Activated T-helper 2 cell treated with anti-CD3 and anti-CD28 coated beads, Interferon-gamma antibody, Interleukin-2, Interleukin-4, amounts not matched to agents 10 μg/mL and 5 μg/mL and 100 μg/mL, durations not matched to agents 14 hours and 24 hours and 36 hours (primary cell): ENCODE measurements at places on chromosomes 11 and 22.
A peak's percentile ranks its signal among the peaks of the same experiment; 100 is the strongest.

DNA sequence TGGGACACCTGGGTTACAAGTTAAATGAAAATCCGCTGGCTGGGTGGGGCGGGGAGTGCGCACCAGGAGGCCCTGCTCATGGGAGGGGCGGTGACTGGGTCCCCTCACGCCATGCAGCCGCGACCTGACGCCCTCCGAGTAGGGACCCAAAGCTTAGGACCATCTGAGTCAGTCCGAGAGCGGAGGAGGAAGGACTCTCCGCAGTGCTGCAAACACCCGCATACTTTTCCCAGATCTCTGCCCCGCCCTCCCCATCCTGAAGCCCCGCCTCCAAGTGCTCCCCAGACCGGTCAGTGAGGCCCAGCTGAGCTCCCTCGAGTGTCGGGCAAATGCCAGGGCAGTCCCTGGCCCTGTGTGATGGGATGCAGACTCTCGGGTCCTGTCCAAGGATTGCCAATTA, 6.6 kb upstream of the FLI1 start:
- no peak for DNase-seq

- no peak for DNase-seq
Observed at GRCh38 chr22:48483764-48484528, 1343.7 kb downstream of the BRD1 start.

DNA sequence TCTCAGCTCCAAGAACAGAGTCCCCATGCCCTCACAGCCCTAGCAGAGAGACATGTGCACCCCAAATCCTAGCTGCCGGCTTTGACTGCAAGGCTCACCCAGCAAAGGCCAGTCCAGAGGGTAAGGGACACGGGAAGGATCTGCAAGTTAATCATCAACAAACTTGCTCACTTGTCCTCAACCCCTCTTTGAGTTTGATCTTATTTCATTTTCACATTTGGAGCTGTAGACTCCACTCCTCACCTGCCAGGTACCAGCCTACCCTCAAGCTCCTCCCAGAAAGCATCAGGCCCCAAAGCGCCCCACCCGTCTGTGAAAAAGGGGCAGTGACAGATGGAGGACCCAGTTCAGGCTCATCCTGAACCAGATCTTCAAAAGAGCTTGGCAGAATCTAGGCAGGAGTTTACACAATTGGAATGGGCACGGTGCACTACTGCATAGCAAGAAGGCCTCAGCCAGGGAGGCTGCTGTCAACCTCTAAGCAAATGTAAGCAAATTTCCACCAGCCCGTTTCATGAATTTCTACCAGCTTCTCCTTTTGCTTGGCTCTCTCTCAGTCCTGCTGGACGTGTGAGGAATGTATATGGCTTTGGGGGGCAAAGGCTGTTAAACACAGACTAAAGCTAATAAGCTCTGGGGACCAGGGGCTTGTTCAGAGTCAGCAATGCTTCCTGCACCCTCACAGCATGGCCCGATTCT, 5.5 kb downstream of the EHD1 start:
- no peak for DNase-seq

- no peak for DNase-seq
Observed at GRCh38 chr11:120424970-120425332, 86.6 kb upstream of the GRIK4 start.

- DNase-seq: no peak
Observed at GRCh38 chr11:46499821-46500220, 94.0 kb downstream of the AMBRA1 start.

- no peak for DNase-seq
Observed at GRCh38 chr22:17944256-17944655, 80.1 kb downstream of the MICAL3 start.

- no peak for DNase-seq
Observed at GRCh38 chr11:45181193-45181888, 34.9 kb downstream of the PRDM11 start.

- DNase-seq: no peak
Observed at GRCh38 chr11:44978274-44978960, 27.7 kb upstream of the TP53I11 start.

- no peak for DNase-seq
Observed at GRCh38 chr11:66111158-66111557, 41.1 kb downstream of the PACS1 start.

DNA sequence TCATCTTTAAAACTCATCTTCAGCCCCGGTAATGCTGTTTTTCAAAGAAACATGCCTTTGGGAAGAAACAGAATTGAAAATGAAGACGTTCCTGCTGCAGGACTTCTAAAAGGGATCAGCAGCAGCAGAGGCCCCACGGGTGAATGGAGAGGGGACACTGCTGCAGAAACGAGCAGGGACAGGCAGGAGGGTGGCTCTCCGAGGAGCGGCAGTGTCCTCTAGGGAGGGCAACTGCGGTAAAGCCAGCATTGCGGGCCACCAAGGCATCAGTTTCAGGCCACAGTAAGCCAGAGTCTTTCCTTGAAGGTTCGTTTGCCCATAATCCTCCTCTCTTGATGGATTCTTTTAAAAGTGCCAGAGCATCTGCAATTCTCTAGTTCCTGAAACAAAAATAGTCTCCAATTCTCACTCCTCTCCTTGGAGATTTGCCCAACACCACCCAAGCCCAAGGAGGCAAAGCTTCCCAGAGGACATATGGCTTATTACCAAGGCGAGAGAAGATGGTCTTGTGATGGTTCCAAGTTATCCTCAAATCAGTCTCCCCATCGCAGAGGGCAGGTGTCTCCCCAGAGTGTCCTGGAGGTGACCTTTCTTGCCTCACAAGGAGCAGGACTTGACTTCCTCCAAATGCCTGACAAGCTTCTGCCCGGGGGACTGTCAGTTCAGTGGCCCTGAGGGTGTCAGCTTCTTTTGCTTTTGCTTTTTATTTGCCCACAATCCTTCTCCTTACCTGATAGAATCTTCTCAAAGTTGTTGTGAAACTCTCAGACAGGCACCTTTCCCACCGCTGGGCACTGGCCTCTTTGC, 341.1 kb upstream of the B3GAT1 start:
- no peak for DNase-seq

GRCh38 chr11:119664063-119664572, 64.9 kb downstream of the NECTIN1 start:
- DNase-seq: no peak

GRCh38 chr11:130533871-130534270, 85.4 kb downstream of the ADAMTS15 start:
- DNase-seq: no peak

DNA sequence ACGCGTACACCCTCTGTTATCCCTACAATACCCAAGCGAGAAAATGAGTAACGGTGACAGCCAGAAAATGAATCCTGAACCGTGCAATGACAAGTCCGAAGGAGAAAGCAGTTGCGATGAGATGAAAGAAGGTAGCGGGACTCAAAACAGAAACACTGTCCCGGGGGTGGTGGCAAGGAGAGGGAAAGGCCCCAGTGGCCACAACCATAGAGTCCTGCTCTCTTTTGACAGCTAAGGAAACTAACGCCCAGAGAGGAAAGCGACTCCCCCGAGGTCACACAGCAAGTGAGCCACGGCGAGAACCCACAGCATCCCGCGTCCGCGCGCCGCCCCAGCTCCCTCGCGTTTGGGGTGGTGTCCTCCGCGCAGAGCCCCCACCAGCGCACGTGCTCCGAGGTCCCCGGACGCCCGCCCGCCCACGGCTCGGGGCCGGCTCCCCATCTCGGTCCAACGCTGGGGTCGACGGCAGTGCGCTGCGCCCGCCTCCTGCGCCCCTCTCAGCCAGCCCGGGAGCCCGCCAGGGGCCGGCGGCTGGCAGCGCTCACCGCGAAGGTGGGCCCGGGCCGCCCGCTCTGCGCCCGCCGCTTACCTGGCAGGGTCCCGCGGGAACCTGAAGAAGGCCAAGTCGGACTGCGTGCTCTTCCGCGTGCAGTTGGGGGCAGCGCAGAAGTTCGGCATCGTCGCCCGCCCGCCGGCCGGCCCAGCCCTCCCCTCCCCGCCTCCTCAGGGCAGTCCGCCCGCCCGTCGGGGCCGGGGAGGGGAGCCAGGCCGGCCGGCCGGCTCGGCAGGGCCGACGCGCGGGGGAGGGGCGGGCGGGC, 564 bp downstream of the THAP12 start:
- DNase-seq: peak; percentile 51

DNA sequence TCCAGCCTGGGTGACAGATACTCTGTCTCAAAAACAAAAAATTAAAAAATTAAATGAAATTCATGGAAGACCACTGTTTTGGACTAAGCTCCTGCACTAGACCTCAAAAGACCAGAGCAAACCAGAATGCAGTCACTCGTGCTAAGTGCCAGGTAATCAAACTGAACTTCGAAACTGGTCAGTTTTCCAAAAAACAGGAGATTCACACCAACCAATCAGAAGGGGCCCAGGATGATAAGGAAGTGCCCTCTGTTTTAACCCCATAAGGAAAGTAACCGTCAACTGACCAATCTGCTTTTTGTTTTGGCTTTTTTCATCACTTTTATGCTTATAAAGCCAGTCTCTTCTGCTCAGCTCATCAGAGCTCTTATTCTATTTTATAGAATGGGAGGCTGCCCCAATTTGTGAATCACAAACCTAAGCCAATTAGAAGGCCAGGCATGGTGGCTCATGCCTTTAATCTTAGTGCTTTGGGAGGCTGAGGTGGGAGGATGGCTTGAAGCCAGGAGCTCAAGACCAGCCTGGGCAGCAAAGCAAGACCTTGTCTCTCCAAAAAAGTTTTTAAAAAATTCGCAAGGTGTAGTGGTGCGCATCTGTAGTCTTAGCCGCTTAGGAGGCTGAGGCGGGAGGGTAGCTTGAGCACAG, 10.1 kb upstream of the TOP3B start:
- no peak for DNase-seq

DNA sequence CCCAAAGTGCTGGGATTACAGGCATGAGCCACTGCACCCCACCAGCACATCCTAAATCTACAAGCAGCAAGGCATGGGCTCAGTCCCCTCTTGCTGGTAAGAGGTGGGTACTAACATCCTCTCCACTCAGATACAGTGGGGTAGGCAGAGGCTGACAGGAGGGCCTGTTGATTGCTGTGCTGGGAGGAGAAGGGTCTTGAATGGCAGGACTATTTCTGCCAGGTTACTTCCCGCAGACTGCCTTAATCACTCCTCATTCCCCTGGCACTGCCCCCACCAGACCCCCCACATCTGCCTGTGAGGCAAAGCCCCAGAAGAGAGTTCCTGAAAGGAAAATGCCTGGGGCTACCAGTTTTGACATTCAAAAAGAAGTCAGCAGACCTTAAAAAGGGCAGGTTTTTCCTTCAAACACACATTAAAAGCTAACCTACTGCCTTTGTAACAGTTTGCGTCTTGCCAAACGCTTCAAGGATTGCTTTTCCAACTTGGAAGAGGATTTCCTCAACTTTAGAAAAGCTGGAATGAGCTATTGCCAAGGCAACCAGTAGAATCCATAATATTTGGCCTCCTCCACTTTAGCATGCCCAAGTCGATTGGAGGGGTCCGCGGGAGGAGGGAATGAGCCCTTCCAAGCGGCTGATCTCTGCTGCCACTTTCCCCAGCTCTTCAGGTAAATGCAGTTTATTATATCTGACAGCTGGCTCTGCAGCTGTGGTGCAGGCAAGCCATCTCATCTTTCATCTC, 62.0 kb downstream of the FDX1 start:
- DNase-seq: no peak

- no peak for DNase-seq
Observed at GRCh38 chr11:32290783-32291182, 144.6 kb downstream of the WT1 start.

- no peak for DNase-seq
Observed at GRCh38 chr11:120929090-120929489, 94.8 kb upstream of the TBCEL start.

DNA sequence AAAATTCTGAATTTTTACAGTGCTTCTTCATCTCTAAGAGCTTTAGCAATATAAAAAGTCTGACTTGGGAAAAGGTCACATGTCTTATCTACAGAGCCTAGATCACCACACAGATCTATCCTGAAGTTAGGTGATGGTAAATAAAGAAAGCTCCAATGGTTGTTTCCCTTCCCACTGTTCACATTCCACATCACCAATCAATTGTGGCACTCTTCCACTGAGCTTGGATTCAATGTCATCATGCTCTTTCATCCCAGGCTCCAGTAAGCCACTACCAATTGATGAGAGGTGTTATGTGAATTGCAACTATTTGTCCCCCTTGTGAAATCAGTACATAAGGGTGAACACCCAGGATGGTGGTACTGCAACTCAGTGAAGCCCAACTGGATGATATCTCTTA, 47.8 kb downstream of the ALG9 start:
- no peak for DNase-seq

DNA sequence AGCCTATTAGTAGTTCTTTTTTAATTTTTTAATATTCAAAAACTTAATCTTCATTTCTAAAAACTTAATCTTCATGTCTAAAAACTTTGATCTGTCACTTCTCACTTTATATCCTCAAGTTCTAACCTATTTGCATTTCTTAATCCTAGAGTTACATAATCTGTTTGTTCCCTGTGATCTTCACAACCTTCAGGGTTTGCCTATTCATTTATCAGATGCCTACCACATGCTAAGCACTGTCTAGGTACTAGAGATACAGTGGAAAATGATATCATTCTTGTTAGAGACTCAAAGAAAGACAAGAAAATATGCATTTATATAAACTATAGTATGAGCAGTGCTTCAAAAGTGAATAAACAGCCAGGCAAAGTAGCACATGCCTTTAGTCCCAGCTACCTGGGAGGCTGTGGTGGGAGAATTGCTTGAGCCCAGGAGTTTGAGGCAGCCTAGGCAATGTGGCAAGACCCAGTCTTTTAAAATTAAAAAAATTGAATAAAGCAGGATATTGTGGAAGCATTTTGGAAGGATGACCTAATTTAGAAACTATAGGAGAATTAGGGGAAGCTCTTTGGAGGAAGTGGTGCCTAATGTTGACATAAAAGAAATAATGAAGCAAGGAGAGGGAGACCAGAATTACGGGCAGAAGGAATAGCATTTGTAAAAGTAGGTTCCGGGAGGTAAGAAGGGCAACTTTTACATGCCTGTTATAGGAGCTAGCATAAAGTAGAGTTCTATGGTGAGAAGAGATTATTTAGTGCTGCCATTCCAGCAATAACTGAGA, 54.4 kb upstream of the GRK2 start:
- no peak for DNase-seq

GRCh38 chr11:102108734-102109440, 1.4 kb upstream of the YAP1 start:
- DNase-seq: no peak

DNA sequence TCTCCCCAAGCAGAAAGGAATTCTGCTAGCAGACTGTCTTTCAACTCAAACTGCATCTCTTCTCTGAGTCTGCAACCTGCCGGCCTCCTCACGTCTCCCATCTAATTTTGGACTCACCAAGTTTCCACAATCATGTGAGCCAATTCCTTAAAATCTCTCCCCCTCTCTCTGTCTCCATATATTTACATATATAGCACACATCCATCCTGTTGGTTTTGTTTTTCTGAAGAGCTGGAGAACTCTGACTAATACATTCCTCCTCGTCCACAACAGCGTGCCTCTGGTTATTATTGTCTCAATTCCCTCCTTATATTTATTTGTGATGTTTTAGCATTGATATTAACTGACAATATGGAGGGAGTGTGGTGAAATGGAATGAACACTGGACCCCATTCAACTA, 29.6 kb upstream of the FJX1 start:
- no peak for DNase-seq

- no peak for DNase-seq
Observed at GRCh38 chr11:4677948-4678347, 19.7 kb downstream of the OR51E2 start.

GRCh38 chr11:32050264-32050663, 40.6 kb upstream of the RCN1 start:
- no peak for DNase-seq

- DNase-seq: no peak
Observed at GRCh38 chr11:59814021-59814420, 3.4 kb upstream of the MRPL16 start.

- no peak for DNase-seq
Observed at GRCh38 chr22:42905217-42905616, 48.1 kb upstream of the ARFGAP3 start.
